ENCODE measurements at places on chromosomes 2 and 18.

DNA sequence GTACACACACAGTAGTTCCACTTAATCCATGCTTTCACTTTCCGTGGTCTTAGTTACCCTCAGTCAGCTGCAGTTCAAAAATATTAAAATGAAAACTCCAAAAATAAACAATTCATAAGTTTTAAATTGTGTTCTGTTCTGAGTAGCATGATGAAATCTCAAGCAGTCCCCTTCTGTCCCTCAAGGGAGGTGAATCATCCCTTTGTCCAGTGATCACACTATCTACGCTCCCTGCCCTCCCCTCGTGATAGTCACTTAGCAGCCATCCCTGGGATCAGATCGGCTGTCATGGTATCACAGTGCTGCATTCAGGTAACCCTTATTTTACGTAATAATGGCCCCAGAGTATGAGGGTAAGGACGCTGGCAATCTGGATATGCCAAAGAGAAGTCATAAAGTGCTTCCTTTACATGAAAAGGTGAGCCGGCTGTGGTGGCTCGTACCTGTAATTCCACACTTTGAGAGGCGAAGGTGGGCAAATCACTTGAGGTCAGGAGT is 5.8 kb upstream of the RTN4 start:
- no peak for DNase-seq

GRCh38 chr2:160355080-160355479 is 138.5 kb downstream of the RBMS1 start:
- no peak for DNase-seq

- DNase-seq = no peak
These were observed 416.4 kb downstream of the CMPK2 start for GRCh38 chr2:6449343-6449742.

- no peak for DNase-seq
These were observed 964.9 kb upstream of the ACVR2A start for GRCh38 chr2:146879882-146880281.

GRCh38 chr18:56173542-56174220 is 464.7 kb downstream of the TXNL1 start:
- DNase-seq = no peak

DNA sequence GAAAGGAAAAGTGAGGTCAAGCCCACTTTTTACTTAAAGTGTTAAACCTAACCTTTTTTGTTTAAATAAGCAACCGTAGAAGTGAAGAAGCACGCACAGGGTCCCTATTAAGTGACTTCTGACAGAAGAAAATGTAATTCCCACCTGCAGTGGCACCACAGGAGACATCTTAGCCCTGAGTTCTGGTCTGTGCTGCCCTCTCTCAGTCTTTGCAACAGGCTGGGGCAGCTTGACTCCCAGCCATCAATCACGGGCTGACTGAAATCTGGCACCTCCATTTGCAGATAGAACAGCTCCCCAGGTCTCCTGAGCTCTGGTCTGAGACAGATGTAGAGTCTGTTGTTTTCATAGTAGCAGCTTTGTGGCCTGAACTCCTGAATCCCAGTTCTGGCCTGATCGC is 170.0 kb downstream of the LTBP1 start:
- no peak for DNase-seq

DNA sequence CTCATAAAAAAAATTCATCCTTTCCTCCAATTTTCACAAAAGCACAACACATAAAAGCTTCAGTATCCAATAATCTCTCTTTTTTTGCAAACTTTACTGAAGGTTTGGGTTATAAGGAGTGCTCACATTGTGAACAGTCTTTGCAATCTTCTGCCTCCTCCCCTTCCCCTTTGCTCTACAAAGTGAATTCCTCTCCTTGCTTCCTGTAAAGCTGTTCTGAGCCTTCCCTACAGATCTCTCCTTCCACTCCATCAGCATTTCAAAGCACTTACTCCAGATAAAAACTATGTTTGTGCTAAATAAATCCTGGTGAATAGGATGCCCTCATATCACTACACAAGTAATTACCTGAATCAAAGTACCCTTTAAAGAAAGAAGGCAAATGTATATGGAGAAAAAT is 4.6 kb upstream of the PDK1 start:
- DNase-seq = no peak

DNA sequence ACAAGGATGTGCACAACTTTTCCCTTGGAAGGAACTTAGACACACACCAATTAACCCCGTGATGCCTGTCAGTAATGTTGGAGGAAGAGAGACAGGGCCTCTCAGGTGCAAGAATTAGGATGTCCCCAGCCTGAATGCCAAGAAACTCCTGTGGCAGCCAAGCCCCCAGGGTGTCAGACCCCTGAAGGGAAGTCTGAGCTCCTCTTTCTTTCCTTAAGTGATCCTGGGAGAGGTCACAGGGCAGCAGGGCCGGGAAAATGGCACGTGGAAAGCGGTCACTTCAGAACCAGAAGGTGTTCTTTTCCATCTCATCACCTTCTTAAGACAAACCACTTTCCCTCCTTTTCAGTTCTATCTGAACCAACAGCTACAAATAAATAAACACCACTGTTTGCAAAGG is 185.9 kb downstream of the ANAPC1 start:
- no peak for DNase-seq

DNA sequence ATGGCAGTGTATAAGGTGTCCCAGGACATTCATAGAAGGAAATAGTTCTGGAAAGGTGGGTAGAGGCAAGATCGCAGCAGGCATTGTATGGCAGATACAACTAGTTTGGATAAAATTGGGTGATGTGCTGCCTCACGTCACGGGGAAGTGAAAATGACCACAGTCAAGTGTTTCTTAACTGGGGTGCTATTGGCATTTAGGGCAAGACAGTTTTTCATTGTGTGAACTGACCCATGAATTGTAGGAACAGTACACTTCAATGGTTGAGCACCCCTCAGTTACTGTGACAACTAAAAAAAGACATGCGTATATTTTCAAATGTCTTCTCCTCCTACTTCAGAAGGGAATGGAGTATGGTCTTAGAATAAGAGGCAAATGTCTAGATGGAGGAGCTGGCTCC is 22.3 kb upstream of the CYRIA start:
- no peak for DNase-seq

DNA sequence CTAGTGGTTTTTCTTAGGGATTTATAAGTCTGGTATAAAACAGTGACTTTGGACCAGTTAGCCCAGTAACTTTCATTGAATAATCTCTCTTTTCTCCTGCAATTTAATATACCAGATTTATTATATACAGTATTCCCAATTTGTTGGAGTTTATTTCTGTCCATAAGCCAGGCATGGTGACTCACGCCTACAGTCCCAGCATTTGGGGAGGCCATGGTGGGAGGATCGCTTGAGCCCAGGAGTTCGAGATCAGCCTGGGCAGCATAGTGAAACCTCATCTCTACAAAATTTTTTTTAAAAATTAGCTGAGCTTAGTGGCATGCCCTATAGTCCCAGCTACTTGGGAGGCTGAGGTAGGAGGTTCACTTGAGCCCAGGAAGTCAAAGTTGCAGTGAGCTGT is 26.7 kb downstream of the CNNM4 start:
- no peak for DNase-seq

- DNase-seq = no peak
These were observed 118.7 kb downstream of the NOL10 start for GRCh38 chr2:10571057-10571456.

- DNase-seq = no peak
These were observed 18.2 kb upstream of the MGAT5 start for GRCh38 chr2:134235510-134236144.

- no peak for DNase-seq
These were observed 24.3 kb upstream of the KLHL29 start for GRCh38 chr2:23360571-23361125.

DNA sequence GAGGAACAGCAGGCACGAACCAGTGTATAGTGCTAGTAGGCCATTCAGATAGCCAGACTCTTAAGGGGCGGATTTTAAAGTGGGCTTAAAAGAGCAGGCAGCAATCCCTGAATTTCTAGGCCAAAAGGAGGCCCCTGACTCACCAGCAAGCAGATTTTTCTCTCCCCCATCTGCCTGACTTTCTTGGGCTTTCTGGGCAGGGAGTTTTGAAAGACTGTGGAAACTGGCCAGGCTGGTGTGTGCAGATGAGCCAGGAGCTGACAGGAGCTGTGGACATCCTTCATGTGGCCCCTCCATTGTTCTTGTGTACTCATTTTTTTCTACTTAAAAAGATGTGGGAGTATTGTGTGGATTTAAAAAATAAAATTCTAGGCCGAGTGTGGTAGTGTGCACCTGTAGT is 59.0 kb downstream of the GLI2 start:
- DNase-seq = no peak

- DNase-seq = no peak
These were observed 258.5 kb downstream of the RPIA start for GRCh38 chr2:88950010-88950409.

DNA sequence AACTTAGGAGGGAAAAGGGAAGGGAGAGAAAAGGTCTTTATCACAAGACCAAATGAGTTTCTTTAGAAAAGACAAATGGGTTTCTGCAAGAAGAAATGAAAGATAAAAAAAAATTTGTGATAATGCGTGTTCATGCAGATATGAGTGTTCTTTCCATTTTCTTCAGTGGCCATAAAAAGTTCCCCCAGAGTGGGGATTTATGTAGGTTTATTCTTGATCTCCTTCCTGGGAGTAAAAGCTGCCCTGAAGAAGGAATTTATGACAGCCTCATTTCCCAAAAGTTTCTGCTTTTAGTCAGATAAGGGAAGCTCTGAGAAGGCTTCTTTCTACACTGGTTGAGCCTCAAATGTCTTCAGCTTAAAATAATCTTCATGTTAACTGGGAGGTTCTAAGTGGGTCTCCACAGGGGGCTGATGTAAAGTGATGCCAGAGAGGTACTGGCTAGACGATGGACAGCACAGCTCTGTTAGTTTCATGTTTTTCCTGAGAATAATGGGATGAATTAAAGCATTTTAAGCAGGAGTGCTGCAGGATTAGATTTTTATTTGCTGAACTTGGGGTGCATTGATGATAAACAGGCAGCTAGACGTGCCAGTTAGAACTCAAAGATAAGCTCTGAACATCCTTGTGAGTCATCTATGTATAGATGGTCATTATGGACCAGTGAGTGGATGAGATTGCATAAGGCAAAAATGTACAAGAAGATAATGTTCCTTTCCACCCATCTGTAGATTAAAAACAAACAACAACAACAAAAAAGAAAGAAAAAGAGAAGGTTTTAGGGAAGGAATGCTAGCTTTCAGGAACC is 99.4 kb upstream of the MSH2 start:
- no peak for DNase-seq

GRCh38 chr2:7881466-7881865 is 800.4 kb upstream of the ID2 start:
- no peak for DNase-seq

GRCh38 chr2:145185696-145186095 is 665.8 kb upstream of the ZEB2 start:
- no peak for DNase-seq

- no peak for DNase-seq
These were observed 599.1 kb downstream of the SLC4A3 start for GRCh38 chr2:220226546-220226945.

- no peak for DNase-seq
These were observed 54.4 kb downstream of the PDE11A start for GRCh38 chr2:178018141-178018540.

DNA sequence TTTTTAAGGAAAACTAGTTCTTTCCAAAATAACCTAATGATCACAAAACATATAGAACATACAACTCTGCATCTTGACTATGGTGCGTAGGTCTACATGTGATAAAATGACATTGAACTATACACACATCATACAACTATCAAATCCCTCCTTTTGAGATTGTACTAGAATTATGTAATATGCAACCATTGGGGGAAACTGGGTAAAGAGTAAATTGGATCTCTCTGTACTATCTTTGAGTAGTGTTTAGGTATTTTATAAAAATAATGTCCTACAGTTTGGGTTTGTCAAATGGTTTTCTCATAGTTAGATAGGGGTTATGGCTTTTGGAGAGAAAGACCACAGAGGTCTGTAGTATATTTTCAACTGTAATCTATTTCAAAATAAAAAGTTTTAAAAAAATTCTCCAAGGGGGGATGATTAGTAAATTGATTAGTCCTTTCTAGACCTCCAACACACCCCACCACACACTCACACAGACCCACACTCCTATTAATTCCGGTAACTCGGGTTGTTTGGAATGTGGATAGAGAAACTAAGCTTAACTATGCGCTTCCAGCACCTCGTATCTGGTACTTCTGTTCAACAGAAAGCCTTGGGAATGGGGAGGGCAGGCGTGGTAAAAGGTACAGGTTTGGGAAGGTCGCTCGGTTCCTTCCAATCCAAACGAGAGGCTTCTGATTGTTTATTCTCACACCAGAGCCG is 695 bp upstream of the BIRC6 start:
- no peak for DNase-seq

- no peak for DNase-seq
These were observed 77.5 kb upstream of the ASB18 start for GRCh38 chr2:236341721-236342120.

DNA sequence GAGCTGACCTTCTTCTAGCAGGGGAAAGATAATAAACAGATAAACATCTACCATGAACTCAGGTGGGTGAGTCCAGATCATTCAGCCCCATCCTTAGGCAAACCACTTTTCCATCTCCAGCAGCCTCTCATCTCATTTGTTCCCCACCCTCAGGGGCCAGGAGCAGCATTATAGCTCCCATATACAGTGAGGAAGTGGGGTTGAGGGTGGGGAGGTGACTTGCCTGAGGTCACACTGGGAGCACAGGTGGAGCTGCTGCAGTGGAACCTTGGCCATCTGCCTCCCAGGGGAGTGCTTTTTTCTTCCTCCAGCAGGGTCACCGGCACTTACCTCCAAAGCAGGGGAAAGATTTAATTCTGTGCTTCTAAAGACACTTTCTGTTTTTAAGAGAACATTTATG is 212.5 kb upstream of the SMAD2 start:
- no peak for DNase-seq

DNA sequence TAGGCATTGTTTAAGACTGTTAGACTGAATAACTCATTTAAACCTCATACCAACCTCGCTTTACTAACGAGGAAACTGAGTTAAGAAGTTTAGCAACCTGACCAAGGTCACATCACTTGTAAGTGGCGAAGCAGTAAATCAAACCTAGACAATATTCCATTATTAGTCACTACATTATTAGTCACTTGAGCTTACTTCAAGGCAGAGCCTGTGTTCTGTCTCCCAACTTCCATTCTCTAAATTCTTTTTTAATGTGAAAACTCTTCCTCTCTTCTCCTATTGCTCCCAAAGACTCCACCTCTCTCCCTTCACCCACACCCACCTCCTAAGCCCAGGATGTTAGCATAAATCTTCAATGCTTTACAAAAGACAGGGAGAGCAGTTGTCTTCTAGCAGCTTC is 156.5 kb downstream of the ARL6IP6 start:
- no peak for DNase-seq

- no peak for DNase-seq
These were observed 57.7 kb upstream of the LRP1B start for GRCh38 chr2:142188562-142188961.

DNA sequence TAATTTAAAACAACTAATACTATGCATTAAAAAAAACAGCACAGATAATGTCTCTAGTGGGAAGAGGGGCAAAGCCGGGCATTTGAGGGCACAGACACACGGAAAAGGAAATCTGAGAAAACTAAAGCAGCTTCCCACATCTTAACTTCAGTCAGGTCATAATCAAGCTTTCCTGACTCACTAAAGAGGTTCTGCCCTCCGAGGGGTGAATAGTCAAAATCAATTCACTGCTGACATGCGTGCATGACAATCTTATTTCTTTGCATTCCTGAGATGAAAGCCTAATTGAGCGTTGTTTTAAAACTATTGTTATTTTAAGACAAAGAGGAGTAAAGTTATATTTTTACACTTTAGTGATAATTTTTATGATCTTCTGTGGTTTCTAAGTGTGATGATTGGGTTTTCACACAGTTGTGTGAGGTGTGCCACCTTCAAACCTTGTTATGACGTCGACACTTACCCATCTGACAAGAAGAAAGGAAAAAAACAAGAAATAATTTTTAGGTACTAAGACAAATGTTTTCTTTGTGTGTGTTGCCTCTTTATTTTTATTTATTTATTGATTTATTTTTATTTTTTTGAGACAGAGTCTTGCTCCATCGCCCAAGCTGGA is 90.9 kb downstream of the GATA6 start:
- no peak for DNase-seq

Measured in activated T-helper 1 cell treated with Interleukin-2 at 50 U/mL for 16 hours (primary cell).